ENCODE measurements at places on chromosomes 2 and 18.

DNA sequence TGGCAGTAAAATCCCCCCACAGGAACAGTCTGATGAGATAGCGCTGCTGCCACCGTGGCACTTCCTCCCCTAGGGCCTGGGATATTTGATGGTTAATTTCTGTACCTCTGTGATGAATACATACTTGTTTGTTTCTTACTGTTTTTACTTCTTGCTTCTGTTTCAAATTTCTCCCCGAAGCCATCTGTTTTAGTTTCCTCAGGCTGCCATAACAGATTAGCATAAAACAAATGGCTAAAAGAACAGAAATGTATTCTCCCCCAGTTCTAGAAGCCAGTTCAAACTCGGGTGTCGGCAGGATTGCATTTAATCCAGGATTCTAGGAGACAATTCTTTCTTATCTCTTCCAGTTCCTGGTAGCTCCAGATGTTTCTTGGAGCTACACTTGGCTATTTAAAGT is 435.9 kb downstream of the DSEL start:
- no peak for DNase-seq

DNA sequence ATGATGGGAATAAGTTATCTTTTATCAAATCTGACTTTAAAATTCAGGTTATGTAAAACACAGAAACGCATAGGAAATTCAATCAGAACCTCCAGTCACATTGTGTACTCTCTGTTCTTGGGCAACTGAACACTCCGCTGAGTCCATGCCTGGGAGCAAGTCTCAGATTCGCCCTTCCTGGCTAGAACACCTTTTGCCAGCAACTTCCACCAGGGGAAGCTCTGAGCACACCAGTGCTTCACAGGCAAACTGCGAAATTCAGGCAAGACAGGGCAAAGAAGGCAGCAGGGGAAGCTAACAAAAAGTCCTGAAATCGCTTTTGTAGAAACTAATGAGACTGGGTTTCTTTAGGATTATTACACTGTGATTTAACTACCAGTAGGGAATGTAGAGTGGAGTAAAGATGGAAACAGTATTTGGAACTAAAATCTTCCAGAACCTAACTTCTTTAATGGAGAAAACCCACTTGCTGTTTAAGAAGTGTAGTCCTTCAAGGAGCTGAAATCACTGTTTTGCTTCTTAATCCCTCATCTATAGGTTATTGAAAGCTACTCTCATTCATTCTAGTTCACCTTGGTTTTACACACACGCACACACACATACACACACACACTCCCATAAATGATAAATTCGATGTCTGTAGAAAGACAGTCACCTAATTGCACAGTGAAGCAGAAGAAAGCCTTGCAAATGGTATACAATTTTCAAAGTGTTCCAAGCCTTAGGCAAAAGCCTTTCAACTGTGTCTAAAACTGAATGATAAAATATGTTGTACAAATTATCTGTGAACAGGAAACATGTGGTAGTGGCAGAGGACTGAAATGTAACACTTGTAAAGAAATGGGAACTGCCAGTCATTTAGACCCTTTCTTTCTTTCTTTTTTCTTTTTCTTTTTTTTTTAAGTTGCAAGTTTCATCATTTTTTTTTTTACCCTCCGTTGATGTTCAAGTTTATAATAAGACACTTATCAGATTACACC is 214.5 kb downstream of the TMEM182 start:
- no peak for DNase-seq

DNA sequence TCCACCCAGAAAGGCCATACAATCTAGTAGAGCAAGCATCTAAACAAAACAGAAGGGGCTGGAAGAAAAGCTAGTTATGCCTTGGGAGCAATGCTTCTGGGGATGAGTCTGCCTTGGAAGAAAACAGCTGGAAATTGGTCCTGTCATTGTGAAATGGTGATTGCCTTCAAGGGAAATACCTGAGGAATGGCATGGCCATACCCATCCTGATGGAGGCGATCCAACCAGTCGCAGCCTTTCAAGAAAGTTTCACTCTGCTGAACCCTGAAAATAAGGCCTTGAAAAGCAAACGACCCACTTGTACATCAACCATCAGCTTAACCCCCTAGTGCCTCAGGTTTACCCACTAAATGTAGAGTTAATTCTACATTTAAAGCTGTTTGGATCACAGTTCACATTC is 72.6 kb upstream of the PID1 start:
- no peak for DNase-seq

DNA sequence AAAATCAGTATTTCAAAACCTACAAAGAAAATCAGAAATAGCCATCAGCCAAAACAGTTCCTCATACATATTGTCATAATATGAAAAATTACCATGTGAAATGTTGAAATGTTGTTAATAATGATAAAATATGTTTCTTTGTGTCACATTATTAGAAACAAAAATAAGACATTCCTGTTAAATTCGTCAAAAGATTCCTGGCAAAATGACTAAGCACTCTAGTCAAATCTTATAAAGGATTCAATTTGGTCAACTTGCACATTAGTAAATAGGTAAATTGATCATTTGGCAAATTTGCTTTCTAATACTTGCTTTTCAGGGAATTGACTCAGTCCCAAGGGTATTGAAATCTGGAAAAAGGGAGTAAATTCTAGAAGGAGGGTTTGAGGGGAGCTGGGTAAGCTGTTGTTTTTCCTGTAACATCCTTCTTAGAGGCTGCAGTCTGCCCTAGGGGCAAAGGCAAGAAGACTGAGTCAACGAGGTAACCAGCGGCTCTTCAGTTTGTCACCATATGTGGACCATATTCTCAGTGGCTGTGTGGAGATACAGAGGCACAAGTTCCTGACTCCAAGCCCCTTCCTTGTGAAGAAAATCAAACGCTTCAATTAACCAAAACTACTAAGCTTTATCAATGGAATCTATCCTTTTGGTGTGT is 482.3 kb downstream of the TNS1 start:
- DNase-seq, result no peak

DNA sequence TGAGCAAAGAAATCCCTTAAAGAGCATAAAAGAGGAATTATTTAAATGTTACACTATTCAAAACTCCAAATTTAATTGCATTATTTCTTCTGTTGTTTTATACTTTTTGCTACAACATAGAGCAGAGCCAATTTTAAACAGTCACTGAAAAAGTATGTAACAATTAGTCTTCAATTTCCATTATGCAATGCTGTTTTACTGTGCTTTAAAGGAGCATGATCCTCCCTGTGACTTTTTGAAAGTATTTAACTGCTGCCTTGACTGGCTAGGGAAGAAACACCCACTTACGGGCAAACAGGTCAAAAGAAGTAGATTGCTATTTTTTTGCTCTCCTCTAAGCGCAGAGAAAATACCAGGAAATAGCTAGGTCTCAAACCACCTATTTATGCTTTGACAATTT is 217.4 kb upstream of the GCFC2 start:
- DNase-seq, result no peak

- no peak for DNase-seq
These were observed 162.7 kb downstream of the PKP4 start for GRCh38 chr2:158619496-158619895.

- DNase-seq, result no peak
These were observed 54.9 kb downstream of the R3HDM1 start for GRCh38 chr2:135586148-135586547.

DNA sequence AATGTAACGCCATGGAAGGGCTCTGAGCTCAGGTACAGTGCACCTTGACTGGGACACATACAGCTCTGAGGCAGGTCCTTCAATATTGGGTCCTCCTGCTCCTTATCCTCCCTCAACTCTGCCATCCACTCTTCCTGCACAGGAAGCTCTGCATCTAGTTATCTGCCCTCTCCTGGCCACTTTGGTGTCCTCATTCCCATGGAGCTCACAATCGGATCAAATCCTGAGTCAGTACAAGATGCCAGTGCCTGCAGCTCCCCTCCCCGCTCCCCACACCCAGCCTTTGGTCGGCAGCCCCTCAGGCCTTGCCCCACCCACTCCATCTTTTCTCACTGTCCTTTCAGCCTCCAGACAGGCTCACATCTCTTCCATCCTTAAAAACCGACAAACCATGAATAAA is 58.0 kb downstream of the LRRFIP1 start:
- DNase-seq, result no peak

- DNase-seq, result no peak
These were observed 16.9 kb upstream of the VWA3B start for GRCh38 chr2:98070081-98070480.

- DNase-seq, result no peak
These were observed 36.8 kb upstream of the FAM124B start for GRCh38 chr2:224438726-224439125.

DNA sequence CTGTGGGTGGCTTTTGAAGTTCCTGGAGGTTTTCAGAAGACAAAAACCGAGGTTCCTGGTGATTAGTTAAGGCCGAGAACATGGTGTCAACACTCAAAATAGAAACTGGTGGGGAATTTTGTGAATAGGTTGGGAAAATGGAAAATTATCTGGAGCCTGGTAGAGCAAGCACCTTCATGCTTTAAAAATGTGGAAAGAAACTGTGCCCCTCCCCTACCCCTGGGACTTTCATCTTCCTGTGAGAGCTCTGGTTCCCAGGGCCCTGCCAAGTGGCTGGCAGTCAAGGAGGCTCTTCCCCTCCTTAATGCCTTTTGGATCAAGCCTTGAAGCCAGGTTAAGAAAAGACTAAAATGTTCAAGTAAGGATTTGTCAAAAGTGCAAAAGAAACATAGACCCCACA is 1.9 kb upstream of the CRACDL start:
- no peak for DNase-seq

- DNase-seq, result peak; percentile 37
These were observed at the start of gene TMEM178A for GRCh38 chr2:39665811-39666490. Gene TMEM178A (plus strand): TSS chr2:39665917. CDS start chr2:39665975, 58 bp downstream.

GRCh38 chr2:30763151-30763660 is 44.0 kb downstream of the CAPN13 start:
- no peak for DNase-seq

GRCh38 chr2:6068429-6068828 is 376.2 kb downstream of the SOX11 start:
- no peak for DNase-seq

- no peak for DNase-seq
These were observed 44.0 kb downstream of the COBLL1 start for GRCh38 chr2:164797627-164798026.

- DNase-seq, result no peak
These were observed 268.5 kb downstream of the HAUS1 start for GRCh38 chr18:46372670-46373069.

DNA sequence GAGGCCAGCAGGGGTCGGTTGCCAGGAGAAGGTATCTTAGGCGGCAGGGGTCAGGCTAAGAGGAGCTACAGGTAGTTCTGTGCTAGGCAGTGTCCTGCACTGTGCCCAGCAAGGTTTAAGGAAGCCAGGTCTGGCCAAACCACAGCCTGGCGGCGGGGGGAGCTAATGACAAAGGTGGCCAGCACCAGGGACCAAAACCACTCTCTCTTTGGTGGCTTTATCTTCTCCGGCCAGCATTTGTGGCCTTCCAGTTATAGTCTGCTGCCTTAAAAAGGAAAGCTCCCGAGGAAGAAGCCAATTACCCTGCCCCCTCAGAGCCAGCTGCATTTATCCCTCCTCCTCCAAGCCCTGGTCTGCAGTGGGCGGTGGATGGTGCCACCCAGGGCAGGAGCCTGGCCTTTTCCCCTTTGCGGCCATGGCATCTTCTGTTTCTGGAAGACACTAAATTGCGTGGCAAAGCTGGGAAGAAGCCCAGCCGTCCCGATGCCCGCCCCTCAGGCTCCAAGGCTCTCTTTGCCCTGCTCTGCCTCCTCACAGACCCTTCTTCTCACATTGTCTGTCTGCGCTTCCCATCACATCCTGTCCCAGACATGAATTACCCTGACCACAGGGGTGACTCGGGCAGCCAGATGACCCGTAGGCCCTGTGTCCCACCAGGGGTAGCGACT is 94.6 kb downstream of the EN1 start:
- no peak for DNase-seq

- peak; percentile 41 for DNase-seq
These were observed 8.2 kb downstream of the SLC35F6 start for GRCh38 chr2:26772064-26773001.

- no peak for DNase-seq
These were observed 96.0 kb downstream of the ACOXL start for GRCh38 chr2:110828330-110828729.

DNA sequence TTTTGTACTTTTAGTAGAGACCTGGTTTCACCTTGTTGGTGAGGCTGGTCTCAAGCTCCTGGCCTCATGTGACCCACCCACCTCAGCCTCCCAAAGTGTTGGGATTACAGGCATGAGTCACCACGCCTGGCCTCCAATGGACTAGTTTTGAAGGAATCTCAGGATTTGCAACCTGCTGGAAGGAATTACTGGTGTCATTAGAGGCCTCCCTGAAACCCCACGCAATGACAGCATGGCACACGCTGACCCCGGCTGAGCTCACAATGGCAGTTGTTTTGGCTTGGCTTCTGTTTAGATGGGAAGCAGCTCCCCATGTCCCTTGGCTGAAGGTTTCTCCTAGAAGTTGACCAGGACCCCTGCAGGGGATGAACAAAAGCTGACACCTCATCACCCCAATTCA is 23.1 kb upstream of the COPS8 start:
- DNase-seq, result no peak

DNA sequence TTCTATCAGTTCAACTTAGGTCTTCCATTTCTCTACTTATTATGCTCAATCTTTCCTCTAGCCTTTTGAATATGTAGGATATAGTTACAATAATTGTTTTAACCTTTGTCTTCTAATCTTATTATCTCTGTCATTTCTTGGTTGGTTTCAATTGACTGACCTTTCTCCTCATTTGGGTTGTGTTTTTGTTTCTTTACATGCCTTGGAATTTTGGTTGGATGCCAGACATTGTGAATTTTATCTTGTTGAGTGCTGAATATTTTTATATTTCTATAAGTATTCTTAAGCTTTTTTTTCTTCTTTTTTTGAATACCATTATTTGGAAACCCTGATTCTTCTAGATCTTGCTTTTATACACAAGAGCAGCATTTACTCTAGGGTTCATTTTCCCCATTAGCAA is 30.7 kb upstream of the TMEM247 start:
- no peak for DNase-seq

DNA sequence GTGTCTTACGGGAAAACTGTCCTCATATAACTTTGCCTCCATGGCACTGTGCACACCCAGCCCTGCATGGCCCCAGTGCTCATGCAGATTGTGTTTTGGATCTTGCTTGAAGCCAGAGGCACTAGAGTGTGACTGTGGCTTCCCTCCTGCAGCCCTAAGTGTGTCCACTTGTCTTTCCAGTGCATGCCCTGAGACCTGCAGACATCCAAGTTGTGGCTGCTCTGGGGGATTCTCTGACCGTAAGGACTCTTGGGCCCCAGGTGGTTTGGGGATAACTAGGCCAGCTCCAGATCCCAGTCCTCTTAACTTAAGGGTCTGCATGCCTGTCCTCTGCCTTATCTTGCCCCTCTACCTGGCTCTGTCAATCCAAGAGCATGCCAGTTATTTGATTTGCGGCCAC is 96.6 kb downstream of the PLB1 start:
- no peak for DNase-seq

- DNase-seq, result no peak
These were observed 396.8 kb upstream of the UBE2E3 start for GRCh38 chr2:180583441-180584140.

GRCh38 chr2:16330571-16330970 is 335.1 kb downstream of the CYRIA start:
- DNase-seq, result no peak

Measured in activated T-cell treated with anti-CD3 and anti-CD28 coated beads, Interleukin-2, amount 50 U/mL, for 24 hours (primary cell).